ENCODE measurements at places on chromosomes 16 and 17.
A peak's percentile ranks its signal among the peaks of the same experiment; 100 is the strongest.

DNA sequence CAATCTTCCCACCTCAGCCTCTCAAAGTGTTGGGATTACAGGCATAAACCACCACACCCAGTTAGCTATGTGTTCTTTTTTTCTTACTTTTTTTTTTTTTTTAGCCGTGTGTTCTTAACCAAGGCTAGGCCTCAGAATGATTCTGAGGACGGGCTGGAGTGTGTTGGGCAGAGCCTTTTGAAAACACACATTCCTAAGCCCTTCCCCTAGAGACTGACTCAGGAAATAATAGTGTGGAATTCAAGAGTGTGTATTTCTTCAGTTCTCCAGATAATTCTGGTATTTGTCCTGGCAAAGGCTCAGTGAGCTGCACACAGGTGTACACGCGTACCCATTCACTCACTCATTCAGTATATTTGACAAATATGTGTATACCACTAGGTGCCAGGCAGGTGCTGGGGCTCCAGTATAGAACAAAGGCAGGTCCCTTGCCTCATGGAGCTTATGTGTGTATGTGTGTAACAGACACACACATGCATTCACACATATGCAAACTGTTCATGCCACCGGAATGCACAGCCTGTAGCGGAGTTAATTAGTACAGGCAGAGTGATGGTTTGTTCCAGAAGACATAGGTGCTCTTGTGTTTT is 19.4 kb upstream of the NFATC3 start:
- DNase-seq, result no peak

DNA sequence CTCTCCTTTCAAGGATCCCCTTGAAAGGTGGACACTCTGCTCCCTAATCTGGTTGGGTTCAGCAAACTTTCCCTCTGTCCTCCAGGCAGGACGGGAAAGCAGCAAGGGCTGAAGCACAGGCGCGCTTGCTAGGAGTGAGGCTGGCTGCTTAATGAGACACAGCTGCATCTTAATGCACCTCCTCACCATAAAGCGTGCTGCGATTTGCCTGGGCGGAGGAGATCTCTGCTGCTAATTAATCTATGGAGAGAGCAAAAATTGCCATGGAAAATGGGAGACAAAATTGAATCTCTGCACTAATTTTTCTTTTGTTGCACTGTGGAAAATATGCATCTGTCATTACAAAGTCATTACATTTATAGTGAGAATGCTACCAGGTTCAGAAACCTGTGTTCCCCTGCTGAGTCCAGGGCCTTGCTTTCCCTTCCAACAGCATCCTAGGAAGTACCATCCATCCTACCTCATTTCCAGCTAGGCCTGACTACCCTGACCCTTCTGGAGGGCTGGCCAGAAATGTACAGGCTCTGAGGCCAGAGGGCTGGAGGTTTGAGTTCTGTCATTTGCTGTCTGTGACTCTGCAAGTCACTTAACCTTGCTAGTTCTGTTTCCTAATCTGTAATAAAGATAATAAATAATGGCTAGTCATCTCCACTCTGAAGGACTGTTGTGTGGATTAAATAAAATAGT is 43.5 kb upstream of the BCAR1 start:
- no peak for DNase-seq

- DNase-seq, result peak; percentile 36
Observed at GRCh38 chr17:19461116-19461515, 50.1 kb downstream of the RNF112 start.

- no peak for DNase-seq
Observed at GRCh38 chr16:12439399-12440227, 364.1 kb downstream of the CPPED1 start.

- DNase-seq, result peak; percentile 5
Observed at GRCh38 chr17:18315562-18315922, 449 bp downstream of the SMCR8 start.

DNA sequence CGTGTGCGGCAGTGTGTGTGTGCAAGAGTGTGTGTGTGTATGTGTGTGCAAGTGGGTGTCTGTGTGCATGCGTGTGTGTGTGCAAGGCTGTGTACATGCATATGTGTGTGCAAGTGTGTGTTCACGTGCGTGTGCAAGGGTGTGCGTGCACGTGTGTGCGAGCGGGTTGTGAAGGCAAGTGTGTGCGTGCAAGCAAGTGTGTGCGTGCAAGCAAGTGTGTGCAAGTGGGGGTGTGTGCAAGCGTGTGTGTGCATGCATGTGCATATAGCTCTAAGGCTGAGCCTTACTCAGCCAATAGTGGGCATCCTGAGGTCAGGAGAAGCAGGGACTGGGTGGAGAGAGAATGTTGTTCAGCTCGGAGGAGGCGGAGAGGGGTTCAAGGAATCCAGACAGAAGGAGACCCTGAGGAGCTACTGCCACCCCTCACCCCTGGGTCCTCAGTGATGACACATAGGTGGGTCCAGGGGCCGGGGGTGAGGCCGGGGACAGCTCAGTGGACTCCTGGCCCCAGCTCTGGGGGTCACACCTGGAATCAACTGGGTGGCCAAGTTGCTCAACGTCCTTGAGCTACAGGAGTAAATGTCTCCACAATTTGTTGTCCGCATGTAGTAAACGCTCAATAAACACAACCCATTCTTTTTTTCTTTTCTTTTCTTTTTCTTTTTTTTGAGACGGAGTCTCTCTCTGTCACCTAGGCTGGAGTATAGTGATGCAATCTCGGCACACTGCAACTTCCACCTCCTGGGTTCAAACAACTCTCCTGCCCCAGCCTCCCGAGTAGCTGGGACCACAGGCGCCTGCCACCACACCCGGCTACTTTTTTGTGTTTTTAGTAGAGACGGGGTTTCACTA is 1.8 kb downstream of the PRR29 start:
- DNase-seq, result no peak

DNA sequence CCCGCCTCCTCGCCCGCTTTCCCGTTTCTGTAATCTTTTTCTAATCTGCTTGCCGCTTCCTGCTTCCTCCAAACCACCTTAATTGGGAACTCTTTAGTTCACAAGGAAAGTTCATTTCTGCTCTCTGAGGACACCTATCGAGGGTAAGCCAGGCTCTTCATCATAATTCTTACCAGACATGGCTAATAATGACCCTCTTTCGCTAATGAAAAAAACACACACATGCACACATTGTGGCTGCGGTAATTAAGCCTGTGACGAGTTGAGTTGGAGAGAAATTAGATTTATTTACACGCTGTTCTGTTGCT is 100.6 kb downstream of the ZNF423 start:
- DNase-seq, result peak; percentile 30

- DNase-seq, result no peak
Observed at GRCh38 chr16:17647879-17648872, 177.4 kb upstream of the XYLT1 start.

GRCh38 chr16:56538331-56538730 is 18.5 kb upstream of the BBS2 start:
- DNase-seq, result no peak

DNA sequence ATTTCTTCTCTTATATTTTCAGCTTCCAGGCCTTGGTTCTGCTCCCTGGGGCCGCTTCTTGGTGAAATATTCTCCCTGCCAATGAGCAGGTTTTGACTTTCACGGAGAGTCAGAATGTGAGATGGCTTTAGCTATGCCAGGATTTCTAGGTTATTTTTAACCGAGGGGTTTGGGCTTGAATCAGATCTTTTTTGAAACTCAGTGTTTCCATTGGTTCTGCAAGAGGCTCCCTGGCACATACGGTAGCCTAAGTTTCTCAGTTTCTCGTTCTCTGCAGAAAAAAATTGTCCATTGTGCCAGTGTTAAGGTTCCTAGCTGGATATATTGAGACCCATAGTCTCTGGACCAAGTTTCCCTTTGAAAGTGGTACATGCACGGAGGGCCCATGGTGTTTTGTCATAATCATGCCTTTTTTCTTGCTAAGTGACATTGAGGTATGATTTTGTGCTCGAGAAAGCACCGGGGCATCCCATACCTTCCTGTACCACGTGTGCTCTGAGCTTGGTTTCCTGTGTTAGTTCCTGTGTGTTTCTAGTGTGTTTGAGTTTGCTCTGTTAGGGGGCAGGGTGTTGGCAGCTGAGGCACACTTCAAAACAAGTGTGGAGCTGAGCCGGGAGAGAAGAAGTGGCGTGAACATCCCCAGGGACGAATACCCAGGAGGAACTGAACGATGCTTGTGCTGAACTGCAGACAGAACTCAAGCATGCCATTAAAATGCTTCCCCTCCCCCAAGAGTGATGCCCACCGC is 127.2 kb downstream of the HS3ST3B1 start:
- DNase-seq, result peak; percentile 85

GRCh38 chr16:12324152-12324551 is 347.6 kb downstream of the SNX29 start:
- no peak for DNase-seq

DNA sequence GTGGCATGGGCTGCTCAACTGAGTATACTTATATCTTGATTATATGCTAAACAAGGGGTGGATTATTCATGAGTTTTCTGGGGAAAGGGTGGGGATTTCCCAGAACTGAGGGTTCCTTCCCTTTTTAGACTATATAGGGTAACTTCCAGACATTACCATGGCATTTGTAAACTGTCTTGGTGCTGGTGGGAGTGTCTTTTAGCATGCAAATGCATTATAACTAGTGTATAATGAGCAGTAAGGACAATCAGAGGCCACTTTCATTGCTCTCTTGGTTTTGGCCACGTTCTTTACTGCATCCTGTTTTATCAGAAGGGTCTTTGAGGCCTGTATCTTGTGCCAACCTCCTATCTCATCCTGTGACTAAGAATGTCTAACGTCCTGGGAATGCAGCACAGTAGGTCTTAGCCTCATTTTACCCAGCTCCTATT is 12.0 kb downstream of the PRR11 start:
- DNase-seq, result no peak

- DNase-seq, result no peak
Observed at GRCh38 chr17:53722407-53722806, 100.3 kb upstream of the KIF2B start.
